ENCODE measurements at places on chromosomes 6 and 20.

- DNase-seq, result no peak
These were observed 1293.0 kb downstream of the GRIK2 start for GRCh38 chr6:102686461-102686860.

- DNase-seq, result no peak
These were observed 61.6 kb downstream of the SNAP25 start for GRCh38 chr20:10280018-10280908.

- no peak for DNase-seq
These were observed 82.2 kb downstream of the ATXN1 start for GRCh38 chr6:16679050-16679449.

DNA sequence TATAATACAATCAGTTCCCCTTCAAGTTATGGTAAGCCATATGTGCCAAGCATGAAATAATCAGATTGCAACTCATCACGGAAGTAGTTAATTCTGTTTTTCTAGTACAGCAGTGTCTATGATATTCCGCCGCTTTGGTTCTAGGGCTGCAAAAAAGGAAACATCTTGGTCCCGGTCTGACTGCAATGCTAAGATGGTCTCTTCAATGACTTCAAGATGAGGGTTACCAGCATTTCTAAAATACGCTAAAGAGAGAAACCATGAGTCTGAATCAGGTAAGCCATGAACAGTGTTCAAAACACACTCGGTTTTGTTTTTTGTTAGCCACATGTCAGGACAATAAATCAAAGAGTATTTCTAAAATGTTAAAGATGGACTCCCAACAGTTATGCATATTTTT is 3.2 kb upstream of the ANKRD60 start:
- DNase-seq, result no peak

- DNase-seq, result no peak
These were observed 714.6 kb downstream of the CD109 start for GRCh38 chr6:74410630-74411029.

DNA sequence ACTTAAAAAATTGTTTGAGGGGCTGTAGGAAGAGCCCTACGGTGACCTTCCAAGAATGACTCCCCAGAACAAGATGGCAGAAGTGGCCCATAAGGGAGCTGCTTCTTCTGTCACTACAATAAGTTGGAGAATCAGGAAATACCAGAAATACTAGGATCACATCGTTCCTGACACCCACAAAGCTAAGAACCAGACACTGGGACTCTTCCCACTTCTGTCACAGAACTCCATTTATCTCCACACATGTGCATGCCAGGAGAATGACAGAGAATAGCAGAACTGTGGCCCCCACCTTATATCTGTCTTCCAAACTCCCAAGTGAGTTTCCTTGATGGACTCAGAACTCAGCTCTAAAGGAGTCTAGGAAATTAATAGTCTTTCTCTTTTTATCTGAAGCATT is 54.6 kb upstream of the UBR2 start:
- no peak for DNase-seq

GRCh38 chr20:41701588-41702348 is 83.6 kb upstream of the CHD6 start:
- no peak for DNase-seq

DNA sequence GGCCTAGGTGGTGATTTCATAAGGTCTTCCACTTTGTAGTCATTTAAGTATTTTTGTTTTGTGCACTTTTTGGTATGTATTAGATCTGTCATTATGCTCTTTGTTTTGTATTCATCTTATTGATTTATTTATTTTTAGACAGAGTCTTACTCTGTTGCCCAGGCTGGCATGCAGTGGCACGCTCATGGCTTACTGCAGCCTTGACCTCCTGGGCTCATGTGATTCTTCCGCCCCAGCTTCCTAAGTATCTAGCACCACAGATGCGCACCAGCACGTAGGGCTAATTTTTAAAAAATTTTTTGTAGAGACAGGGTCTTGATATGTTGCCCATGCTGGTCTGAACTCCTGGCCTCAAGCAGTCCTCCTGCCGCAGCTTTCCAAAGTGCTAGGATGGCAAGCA is 30.6 kb downstream of the TPX2 start:
- DNase-seq, result no peak

DNA sequence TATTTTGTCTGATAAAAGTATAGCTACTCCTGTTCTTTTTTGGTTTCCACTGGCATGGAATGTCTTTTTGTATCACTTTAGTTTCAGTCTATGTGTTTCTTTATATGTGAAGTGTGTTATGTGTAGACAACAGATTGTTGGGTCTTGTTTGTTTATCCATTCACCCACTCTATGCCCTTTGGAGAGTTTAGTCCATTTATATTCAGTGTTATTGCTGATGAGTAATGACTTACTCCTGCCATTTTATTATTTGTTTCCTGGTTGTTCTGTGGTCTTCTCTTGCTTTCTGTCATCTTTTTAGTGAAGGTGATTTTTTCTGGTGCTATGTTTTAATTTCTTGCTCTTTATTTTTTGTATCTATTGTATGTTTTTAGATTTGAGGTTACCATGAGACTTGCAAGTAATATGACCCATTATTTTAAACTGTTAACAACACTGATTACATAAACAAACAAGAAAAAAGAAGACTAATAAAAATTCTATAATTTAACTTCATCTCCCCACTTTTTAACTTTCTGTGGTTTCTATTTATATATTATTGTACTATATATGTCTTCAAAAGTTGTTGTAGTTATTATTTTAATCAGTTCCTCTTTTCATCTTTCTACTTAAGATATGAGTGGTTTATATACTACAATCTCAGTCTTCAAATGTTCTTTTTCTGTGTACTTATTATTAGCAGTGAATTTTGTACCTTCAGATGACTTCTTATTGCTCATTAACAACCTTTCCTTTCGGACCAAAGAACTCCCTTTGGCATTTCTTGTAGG is 323.4 kb downstream of the BTBD9 start:
- no peak for DNase-seq

GRCh38 chr20:16675001-16675564 is 54.7 kb upstream of the SNRPB2 start:
- DNase-seq, result no peak

DNA sequence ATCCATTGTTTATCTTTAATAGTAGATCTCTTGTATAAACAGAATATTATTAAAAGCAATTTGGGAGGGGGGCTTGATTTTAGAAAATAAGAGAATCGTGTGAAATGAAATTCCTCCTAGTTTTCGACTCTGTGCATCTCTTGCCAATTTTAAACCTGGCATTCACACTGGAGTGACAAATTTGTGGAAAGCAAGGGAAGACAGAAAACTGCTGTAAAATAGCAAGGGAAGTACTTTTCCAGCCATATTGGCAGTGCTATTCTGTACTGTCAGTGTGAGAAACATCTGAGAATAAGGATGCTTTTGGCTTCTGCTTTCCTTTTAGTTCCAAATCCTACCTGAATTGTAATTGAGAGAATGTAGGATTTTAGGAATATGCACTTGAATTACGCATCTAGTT is 40.2 kb downstream of the TOP1 start:
- DNase-seq, result no peak

DNA sequence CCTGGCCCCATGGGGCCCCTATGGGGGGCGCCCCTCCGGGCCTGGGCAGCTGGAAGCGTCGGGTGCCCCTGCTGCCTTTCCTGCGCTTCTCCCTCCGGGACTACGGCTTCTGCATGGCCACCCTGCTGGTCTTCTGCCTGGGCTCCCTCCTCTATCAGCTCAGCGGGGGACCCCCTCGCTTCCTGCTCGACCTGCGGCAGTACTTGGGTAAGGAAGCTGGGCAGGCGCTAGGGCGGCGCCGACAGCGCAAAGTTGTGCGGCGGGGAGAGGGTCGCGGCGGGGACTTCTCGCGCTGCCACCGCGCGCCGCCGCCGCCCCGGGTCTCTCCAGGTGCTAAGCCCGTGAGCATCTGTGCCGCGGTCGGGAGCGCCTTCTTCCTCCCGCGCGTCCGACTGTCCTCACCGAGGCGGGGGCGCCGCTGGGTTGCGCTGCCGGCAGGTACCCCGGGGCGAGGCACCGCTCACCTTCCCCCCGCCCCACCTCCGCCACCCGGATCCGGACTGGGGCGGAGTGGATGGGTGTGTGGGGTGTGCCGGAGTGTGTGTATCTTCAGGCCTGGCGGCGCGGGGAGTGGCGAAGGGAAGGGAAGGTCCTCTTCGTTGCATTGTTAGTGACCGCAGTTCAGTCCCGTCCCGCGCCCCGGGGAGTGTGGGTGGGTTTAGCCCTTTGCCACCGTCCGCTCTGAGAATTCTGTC is 788 bp downstream of the UST start:
- DNase-seq, result no peak

DNA sequence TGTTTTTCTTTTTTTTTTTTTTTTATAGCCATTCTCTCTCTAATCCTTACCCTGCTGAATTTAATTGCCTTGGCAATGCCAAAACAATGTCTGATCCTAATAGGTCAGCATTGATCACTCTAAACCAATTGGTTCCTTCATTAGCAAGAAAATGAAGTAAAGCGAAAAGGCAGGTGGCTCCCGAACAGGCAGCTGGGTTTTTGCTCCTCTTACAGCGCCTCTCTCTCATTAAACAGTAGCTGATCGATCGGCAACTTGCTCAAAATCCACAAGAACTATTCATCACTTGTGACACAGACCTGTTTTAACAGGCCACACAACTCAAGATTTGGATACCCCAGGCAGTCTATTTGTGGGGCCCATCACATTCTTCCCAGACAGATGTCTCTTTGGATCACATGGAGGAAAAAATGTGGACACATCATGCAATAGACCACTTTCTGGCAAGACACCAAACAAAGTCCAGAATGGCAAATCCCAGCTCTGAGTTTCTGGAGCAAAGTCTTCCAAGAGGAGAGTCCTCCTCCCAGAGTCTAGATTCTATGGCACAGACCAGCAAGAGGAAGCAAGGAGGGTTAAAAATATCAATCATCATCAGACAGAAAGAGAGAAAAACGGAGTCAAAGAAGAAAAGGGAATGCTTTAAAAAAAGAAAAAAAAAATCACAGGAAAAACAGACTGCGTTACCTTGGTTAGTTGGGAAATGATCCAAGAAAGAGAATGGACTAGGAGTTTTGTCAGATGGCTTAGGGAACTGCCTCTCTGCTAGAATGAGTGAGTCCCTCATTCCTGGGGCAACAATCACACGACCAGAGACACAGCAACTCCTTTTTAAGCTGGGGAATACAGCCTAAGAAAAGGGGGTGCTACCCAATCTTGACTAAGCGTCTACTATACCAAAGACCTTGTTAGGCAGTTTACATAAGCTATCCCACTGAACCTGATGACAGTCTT is 247.8 kb downstream of the BTBD9 start:
- DNase-seq, result no peak

DNA sequence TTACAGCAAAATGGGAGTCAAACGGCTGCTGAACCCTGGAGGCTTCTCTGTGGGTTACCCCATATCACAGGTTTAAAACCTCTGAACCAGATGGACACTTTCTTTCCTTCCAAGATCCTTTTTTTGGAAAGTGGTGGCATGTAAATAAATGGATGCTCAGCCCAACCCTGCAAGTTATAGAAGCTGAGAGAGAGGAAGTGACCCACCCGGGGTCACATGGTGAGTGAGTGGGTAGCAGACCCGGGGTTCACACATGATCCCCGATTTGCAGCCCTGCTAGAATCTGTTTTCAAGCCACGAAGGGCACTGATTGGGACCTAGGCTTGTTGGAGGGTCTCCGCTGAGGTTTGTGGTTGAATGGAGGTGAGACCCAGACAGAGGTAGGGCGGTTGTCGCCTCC is 32.0 kb downstream of the SIRPA start:
- DNase-seq, result no peak

GRCh38 chr6:7271205-7271534 is 41.8 kb downstream of the SSR1 start:
- DNase-seq, result no peak

DNA sequence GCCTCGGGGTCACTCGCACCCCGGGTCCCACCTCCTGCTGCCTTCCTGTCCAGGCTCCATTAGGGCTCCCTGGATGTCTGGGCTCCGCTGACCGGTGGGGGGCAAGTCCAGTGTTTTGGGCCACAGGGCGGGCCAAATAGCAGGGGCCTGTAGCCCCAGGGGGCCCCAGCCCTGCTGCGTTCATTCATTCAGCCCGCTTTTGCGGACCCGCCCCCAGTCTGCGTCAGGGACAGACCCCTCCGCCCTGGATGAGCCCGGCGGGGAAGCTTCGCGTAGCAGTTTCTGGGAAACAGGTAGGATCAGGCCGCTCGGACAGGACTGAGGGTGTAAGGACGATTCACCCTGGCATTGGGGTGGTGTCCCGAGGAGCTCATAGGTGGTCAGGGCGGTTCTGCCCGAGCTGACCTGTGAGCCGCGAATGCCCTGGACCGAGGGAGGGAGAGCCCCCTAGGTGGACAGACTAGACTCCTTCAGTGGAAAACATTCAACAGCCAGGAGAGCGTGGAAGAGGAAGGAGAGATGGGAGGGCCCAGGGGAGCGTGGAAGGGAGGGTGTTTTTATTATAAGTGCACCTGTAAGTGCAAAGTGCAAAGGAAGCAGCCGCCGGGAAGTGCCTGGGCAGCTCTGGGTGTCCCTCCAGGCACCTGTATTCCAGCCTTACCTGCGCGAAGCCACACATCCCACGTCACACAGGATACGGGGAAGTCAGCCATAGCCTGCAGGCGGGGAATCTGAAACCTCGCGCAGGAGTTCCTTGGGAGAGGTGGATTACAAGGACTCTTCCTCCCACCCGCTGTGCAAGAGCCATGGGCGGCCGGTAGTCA is 662 bp downstream of the ENTPD6 start:
- DNase-seq, result no peak

- no peak for DNase-seq
These were observed 45.9 kb downstream of the UBE3D start for GRCh38 chr6:83019741-83020140.

- no peak for DNase-seq
These were observed 103.3 kb downstream of the FIG4 start for GRCh38 chr6:109794201-109794923.

- DNase-seq, result no peak
These were observed 67.1 kb downstream of the FGD2 start for GRCh38 chr6:37072526-37072925.

DNA sequence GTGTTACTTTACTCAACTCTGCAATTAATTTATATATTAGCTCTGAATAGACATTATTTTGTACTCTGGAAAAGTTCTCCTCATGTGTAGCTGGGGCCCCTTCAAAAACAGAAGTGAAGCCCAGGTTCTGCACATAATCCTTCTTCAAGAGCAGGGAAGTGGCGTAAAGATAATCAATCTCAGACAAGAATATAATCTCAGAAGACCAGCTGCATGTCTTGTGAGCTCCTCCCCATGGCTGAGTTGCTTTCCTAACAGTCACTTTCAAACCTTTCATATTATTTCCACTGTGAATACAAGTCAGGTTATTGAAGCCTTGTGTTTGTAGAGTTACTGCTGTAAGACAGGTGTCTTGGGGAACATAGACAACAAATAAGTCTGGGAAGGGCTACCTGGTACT is 691.9 kb downstream of the RFPL4B start:
- no peak for DNase-seq
